ENCODE measurements at places on chromosomes 4 and X. TPM values are rescaled to one million over a fixed set of nuclear protein-coding genes. Genes with fewer than 3 reads are reported as not detected.

Gene PGRMC1
- total RNA-seq = 158 TPM

Gene POF1B
- total RNA-seq = not detected

Gene APOO
- total RNA-seq = 15.3 TPM

Gene UGT2B15
- not detected for total RNA-seq

Gene ADH6
- 0.13 TPM for total RNA-seq

Gene ANKRD50
- 13.7 TPM for total RNA-seq

Gene TEC
- total RNA-seq = 0.33 TPM

Gene CFAP99
- not detected for total RNA-seq

Gene MTMR1
- 17.3 TPM for total RNA-seq

Gene FAM9B
- not detected for total RNA-seq

Gene CACNA1F
- total RNA-seq = not detected

Gene FOXO4
- 1.6 TPM for total RNA-seq

Gene LRRC66
- total RNA-seq = 0.13 TPM

Gene CNKSR2
- 2.3 TPM for total RNA-seq

Gene TBCK
- 12.5 TPM for total RNA-seq

Gene TECRL
- not detected for total RNA-seq

Gene RBM3
- 161 TPM for total RNA-seq

Gene INTU
- 2.3 TPM for total RNA-seq

Gene ZNF275
- total RNA-seq = 10.1 TPM

Gene TMEM31
- total RNA-seq = not detected

Gene FGD1
- total RNA-seq = 19.5 TPM

Gene RTL9
- not detected for total RNA-seq

Gene DMRTC1B
- total RNA-seq = not detected

All from mesangial cell (primary cell).